CD4-positive, alpha-beta T cell treated with Interleukin-17A for 1 hour (primary cell): ENCODE measurements at places on chromosomes 3 and 15.

GRCh38 chr3:42819351-42819965, 10.2 kb downstream of the ACKR2 start:
- DNase-seq = no peak

- DNase-seq = peak; percentile 63
These were observed 907 bp downstream of the TATDN2 start for GRCh38 chr3:10248984-10249748.

DNA sequence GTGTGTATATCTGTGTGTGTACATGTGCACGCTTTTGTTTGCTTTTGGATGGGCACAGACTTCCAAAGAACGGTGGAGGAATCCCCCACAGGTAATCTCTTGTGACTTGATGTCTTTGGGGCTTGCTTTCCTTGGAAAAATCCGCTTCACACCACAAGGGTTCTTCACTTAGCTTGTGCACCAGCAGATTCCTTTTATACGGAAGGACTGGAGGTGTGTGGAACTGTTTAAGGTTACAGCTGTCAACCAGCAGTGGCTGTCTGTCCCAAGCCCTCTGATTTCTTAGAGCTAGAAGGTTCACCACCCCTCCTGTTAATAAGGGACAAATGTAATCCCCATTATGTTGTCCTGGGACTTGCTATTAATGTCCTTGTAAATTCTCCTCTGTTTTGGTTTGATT, 193.5 kb downstream of the ITPR1 start:
- DNase-seq = no peak

GRCh38 chr15:66941108-66941711, 124.2 kb upstream of the SMAD3 start:
- DNase-seq = no peak

DNA sequence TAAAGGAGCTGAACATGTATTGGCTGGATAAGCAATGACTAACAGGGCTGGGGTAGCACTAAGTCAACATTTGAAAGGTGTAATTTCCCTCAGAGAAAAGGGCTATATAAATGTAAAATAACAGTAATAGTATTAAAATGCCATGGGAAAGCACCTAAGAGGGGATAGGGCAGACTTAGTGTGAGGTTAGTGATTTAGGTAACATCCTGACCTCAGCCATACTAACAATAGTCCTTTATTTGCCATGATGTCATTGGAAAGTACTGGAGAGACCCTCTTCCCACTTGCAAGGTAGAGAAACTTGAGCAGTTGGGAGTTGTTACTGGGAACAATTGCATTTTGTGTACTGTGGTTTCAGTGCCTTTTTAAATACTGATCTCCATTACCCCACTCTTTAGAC, 103.4 kb downstream of the LSAMP start:
- DNase-seq = no peak

GRCh38 chr3:57007521-57008460, 52.7 kb upstream of the SPATA12 start:
- no peak for DNase-seq

DNA sequence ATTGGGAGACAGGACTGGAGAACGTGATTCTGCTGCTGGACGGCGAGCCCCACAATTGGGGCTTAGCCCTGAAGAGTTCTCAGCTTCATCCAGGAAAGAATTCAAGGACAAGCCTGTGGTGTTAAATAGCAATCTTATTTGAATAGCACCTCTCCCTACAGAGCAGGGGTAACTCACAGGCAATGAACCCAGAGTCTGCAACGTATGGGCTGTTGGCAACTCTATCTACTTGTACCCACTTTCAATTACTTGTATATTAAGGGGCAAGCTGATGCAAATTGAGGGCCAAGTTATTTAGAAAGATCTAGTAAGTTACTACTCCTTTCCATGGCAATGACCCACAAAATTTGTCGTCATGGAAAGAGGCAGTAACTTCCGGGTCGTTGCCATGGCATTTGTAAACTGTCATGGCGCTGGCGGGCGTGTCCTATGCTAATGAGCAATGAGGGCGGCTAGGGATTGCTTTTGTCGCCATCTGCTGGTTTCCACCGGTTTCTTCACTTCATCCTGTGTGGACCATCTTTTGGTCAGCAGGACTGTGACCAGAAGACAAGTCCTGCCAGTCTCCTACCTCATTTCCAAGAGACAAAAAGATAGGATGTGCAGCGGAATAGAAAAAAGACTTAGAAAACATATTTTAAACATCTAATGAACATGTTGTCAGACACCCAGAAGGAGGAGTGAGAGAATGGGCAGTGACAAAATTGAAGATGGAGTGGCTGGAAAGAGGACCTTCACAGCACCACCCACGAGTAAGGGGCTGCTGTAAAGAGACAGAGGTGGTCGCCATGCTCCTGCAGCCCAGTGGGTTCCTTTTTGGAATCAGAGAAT, 45.8 kb upstream of the SH3BP5 start:
- DNase-seq = peak; percentile 97

DNA sequence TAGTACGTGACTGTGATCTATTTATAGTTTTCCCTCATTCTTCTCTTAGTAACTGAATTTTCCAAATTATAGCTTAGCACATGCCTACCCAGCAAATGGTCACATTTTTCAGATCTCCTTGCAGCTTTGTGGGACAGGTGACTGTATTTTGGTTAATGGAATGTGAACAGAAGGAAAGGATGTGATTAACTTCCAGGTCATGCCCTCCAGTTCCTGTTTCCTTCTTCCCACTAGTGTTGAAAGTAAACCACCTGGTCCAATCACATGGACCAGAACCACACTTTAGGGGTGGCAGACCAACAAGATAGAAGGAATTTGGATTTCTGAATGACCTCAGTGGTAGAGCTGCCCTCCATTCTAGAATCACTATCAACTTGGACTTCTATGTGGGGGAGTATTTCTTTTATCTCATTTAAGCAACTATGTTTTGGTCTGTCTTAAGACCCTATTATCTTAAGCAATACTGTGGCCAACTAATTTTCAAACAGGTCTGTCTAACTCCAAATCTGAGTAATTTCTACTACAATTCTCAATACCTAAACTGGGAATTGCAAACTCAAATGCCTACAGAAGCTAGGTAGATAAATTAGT, 76.0 kb upstream of the TSC22D2 start:
- DNase-seq = no peak

DNA sequence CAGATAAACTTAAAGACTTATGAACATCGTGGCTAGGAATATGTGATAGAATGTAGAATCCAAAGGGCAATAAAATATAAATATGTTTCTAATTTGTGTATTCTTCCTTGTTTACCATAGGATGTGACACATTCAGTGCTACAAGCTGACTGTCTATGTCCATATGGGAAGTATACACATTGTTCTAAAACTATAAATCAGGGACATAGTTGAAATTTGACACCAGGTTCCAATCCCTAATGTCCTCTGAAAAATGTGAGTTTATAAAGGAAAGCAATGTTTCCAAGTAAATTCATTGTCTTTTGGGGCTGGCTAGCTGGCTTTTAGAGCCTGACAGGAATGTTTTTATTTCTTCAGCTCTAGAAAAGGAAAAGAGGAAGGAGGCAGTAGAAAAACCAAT, 273.6 kb downstream of the CNTN4 start:
- DNase-seq = no peak

GRCh38 chr15:82039871-82040270, 5.9 kb downstream of the MEX3B start:
- no peak for DNase-seq

- DNase-seq = no peak
These were observed 552.5 kb upstream of the NECTIN3 start for GRCh38 chr3:110519071-110519470.

DNA sequence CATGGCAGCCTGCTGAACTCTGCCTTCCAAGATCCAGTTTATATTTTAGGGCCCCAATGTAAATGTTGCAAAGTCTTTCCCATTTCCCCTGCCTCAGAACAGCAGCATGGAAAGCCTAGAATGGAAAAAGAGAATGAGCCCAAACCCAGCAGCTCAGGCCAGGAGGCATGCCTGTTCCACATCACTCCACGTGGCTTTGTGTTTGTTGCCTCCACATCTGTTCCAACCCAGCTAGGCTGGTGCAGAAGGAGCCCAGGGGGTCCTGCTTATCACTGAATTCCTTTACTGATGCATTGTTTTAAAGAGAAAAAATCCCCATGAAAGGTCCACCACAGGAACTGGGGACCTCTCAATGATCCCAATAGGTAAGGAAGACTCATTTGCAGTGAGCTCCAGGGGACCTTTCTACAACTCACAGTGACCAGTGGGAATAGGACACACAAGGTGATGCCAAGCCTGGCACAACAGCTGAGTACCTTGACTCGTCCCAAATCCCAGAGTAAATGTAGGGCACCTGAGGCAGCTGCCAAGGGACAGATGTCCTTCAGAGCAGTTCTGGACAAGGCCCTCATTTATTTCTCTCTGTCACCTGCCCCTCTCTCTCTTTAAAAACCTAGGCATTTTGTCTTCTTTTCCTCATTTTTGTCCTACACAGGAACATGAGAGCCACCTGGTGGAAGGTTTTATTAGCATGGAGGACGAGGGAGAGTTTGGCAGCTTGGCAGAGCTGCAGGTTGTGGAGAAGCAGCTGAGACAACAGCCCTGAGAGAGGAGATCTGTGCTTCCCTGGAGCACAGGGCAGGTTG, 41.7 kb upstream of the ADAMTS17 start:
- DNase-seq = peak; percentile 55

- DNase-seq = peak; percentile 46
These were observed 134.4 kb downstream of the TMCO5A start for GRCh38 chr15:38068626-38069391.

DNA sequence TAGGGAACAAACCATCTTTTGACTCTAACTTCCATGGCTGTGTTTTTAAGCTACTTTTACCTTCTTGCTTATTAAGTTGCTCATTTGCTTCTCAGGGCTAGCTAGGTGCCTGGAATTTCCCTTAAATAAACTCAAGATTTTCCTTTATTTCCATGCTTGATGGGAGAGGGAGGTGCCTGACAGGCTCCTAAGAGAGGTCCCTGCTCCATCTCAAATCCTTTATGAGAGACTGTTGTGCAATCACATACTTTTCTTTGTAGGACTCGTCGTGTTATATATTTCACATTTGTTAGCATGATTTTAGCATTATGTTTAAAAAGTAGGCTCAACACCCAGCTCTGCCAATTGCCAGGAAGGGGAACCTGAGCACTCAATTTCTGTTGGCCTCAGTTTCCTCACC, 95.7 kb downstream of the SAMMSON start:
- DNase-seq = no peak

DNA sequence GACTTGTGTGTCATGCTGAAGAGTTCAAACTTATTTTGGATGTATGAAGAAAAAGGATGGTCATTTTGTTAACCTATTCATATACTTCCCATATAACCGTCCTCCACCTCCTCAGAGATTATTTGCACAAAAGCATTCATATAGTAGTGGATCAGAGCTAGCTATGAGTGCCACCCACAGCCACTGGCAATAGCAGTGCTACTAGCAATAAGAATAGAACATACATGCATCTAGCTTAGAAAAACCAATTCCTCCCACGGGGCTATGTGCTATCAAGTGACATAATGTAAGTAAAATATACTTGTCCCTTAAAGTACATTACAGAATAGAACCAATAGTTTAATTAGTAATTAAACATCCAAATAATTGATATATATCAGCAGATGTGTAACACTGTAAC, 10.3 kb upstream of the ZBED2 start:
- DNase-seq = no peak

DNA sequence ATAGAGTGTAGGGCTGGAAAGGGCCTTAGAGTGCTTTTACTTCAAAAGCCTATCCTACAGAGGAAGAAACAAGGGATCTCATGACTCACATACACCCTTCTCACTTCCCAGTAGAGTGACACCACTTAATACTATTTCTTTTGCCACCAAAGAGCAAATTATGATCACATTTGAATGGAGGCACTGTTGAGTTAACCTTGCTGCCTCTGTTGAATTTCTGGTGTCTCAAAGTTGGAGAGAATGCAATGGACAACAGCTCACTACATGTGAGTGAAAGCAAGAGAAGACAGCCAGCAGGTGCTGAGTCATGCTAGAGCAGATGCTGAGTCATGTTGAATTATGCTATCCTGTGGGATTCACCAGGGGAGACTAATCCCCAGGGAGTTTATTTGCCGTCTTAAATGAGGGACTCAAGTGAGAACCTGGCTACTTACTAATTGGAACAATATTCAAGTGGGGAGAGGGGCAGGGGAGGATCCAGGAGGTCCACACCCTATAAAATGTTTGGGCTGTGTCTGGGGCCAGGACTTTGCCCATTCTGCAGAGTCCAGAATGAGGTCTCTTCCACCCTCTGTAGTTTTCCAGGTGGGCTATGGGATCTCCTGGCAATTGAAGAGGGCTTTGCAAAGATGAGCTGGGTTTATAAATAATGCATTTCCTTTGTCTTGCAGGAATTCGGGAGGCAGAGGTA, 35.8 kb downstream of the ST8SIA2 start:
- DNase-seq = no peak

DNA sequence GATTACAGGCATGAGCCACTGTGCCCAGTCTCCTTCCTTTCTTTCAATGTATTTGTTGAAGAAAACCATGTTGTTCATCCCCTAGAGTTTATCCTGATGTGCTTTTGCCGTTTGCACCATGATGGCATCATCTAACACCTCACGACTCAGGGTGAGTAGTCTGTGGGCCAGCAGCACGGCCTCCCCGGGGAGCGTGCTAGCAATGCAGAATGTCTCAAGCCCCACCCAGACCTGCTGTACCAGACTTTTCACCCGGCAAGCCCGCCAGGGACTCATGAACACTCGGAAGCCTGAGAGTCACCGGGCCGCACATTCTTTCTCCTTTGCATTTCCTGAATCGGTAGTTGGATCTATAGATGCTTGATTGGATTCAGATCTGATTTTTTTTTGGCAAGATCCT, 64.6 kb downstream of the RPN1 start:
- no peak for DNase-seq

DNA sequence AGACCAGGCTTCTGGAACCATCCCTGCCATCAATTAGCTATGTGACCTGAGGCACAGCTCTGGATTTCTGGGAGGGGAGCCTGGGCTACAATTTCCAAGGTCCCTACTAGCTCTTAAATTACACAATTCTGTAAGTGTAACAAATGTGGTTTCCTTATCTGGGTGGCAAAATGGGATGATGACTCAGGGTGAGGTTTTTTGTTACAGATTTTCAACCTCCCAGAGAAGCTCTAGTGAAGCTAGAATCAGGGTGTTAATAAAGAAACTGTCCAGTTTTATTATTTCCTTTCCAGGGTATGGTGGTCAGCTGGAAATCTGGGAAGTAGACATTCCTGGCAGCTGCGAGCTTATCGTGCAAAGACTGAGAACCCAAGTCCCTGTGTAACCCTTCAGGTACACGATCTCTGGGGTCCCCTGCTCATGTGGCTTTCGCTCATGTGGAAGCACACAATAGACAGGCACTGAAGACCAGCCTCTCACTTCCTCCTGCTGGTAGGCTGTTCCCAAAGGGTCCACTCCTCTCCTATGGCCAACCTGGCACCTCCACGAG, 7.3 kb downstream of the RAB27A start:
- peak; percentile 55 for DNase-seq

- DNase-seq = no peak
These were observed 4.3 kb upstream of the NPTN start for GRCh38 chr15:73637527-73637926.

DNA sequence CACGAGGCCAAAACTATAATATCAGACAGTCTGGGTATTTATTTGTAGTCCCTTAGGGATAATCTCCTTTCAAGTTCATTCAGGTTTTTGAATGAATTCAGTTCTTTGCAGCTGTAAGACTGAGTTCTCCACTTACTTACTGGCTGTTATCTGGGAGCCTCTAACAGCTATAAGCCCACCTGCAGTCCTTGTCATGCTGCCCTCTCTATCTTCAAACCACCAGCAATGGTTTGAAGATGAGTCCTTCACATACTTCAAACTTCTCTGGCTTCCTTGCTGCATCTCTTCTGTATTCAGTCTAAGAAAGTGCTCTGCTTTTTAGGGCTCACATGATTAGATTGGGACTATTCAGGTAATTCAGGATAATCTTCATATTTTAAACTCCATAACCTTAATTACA, 154.5 kb upstream of the STT3B start:
- DNase-seq = no peak

GRCh38 chr15:69808756-69809155, 289.0 kb downstream of the TLE3 start:
- DNase-seq = no peak
